ENCODE measurements at places on chromosomes 2 and 18.

- DNase-seq: no peak
Observed at GRCh38 chr2:170214309-170214948, 36.5 kb downstream of the MYO3B start.

DNA sequence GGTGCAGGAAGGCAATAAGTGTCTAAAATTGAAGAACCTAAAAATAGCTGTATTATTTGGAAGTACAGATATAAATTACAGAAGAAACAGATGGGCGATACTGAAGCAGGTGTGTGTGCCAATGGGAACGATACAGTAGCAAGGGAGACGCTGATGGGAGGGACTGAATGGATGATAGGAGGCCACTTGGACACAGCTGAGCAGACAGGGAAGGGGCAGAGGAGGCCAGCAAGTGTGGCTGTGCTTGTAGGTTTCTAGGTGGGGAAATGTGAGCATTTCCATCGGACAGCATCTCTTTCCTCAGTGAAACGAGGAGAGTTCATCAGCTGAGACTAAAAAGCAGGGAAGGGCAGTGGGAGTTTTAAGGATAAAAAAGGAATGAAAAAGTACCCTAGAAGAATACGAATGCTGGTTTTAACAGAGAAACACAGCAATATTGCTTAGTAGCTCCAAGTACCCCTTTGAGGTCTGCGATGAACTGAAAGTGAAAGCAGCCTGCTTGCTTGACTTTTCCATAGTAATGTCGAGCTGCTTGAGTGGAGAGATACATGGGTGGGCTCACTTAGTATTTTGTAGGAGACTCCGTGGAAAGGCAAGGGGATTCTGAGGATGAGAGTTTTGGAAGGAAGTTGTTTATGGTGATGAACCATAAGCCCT lies 91.7 kb upstream of the EPC2 start:
- DNase-seq: no peak

GRCh38 chr2:54675738-54676137 lies 47.7 kb upstream of the EML6 start:
- no peak for DNase-seq

DNA sequence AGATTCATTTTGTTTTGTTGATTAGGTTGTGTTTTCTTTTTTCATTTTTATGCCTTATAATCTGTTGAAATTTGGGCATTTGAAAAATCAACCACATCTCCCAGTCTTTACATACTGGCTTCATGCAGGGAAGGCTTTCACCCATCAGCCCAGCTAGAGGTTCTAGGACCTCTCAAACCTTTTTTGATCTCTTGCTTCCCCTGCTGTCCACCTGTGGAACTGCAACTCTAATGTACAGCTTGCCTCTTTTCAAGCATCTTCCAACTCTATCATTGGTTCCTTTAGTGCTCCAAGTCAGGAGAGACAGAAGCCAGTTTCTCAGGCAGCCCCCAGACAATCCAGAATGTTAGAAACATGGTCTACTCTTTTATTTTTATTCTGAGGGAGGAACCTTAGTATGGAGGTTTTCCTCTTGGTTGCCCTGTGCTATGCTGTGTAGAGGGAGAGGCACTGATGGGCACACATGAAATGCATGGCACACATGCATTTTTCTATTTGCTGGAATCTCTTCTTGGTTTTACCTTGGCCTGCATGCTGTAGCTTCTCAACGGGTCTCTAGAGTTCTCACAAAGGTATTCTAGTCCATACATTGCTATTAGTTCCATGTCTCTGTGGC lies 107.2 kb upstream of the L3MBTL4 start:
- no peak for DNase-seq

DNA sequence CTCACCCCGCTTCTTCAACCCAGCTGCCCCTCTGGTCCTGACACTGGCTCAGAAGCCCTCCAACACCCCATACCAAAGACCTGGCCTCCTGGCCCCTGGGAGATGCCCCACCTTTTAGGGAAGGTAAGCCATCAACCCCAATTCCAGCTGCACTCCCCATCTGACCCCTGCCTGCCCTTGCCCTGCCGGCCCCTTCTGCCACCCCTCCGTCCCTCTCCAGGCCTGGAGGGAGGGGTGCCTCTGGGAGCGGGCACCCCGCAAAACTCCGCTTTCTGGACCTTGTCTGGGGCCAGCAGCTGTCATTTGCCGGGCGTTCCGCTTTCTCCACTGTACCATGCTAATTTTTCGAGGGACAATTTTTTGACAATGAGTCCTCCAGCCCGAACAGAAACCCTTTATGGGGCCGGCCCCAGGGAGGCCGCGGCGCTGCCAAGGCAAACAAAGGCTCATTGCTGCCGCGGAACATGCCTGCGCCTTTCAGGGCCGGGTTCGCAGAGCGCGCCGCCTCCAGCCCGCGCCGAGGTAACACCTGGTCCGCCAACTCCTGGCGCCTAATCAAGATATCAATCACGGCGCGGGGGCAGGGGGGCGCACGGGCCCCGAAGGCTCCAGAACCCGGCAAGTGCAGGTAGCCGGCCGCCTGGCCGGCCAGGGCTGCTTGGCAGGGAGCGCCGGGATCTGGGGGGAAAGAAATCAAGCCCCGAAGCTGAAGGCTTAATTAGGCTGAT lies 96.0 kb downstream of the INHBB start:
- no peak for DNase-seq
